Breast epithelium (tissue), 4 donors: ENCODE measurements at places on chromosomes 12 and 14. TPM values are rescaled to one million over a fixed set of nuclear protein-coding genes. Genes with fewer than 3 reads are reported as not detected.

The AMN gene
- total RNA-seq, result 0.88 TPM

GRCh38 chr14:97724265-97724731 is 927.1 kb downstream of the VRK1 start:
- no peaks in the 10 kb centered on the region for H3K27me3 ChIP-seq
- no peak overlapping the region for H3K4me3 ChIP-seq
- no peak overlapping the region for H3K27ac ChIP-seq
- H3K36me3 ChIP-seq, result no peaks in the 10 kb centered on the region
- DNase-seq, result no peak

- H3K4me3 ChIP-seq, result no peak overlapping the region
- no peaks in the 10 kb centered on the region for H3K36me3 ChIP-seq
- no peaks in the 10 kb centered on the region for H3K27me3 ChIP-seq
- no peak overlapping the region for H3K27ac ChIP-seq
- peak; percentile 59 for DNase-seq
- no peaks in the 10 kb centered on the region for H3K4me1 ChIP-seq
Measured at GRCh38 chr14:61130512-61131260, 149.6 kb downstream of the SLC38A6 start.

GRCh38 chr12:53048033-53048779 is 1.7 kb upstream of the TNS2 start:
- peaks cover 57% of the 10 kb centered on the region for H3K4me1 ChIP-seq
- H3K27ac ChIP-seq, result peak overlapping the region; percentile 97
- H3K4me3 ChIP-seq, result peak overlapping the region; percentile 68
- no peaks in the 10 kb centered on the region for H3K27me3 ChIP-seq
- DNase-seq, result peak; percentile 83

GRCh38 chr14:94458558-94459205 is 6.1 kb upstream of the SERPINA11 start:
- H3K27ac ChIP-seq, result no peak overlapping the region
- H3K27me3 ChIP-seq, result no peaks in the 10 kb centered on the region
- no peaks in the 10 kb centered on the region for H3K4me1 ChIP-seq
- no peak overlapping the region for H3K4me3 ChIP-seq

The STRAP gene
- 60.0 TPM for total RNA-seq

- H3K36me3 ChIP-seq, result no peaks in the 10 kb centered on the region
- no peak overlapping the region for H3K4me3 ChIP-seq
- DNase-seq, result no peak
- H3K4me1 ChIP-seq, result no peaks in the 10 kb centered on the region
- H3K27ac ChIP-seq, result no peak overlapping the region
Measured at GRCh38 chr14:51129130-51129529, 34.2 kb upstream of the TRIM9 start.
